ENCODE measurements at places on chromosomes 7 and 10.

- no peak for DNase-seq
Observed at GRCh38 chr7:21276471-21277035, 151.3 kb upstream of the SP4 start.

GRCh38 chr10:101629837-101630632 is 41.9 kb downstream of the DPCD start:
- no peak for DNase-seq

DNA sequence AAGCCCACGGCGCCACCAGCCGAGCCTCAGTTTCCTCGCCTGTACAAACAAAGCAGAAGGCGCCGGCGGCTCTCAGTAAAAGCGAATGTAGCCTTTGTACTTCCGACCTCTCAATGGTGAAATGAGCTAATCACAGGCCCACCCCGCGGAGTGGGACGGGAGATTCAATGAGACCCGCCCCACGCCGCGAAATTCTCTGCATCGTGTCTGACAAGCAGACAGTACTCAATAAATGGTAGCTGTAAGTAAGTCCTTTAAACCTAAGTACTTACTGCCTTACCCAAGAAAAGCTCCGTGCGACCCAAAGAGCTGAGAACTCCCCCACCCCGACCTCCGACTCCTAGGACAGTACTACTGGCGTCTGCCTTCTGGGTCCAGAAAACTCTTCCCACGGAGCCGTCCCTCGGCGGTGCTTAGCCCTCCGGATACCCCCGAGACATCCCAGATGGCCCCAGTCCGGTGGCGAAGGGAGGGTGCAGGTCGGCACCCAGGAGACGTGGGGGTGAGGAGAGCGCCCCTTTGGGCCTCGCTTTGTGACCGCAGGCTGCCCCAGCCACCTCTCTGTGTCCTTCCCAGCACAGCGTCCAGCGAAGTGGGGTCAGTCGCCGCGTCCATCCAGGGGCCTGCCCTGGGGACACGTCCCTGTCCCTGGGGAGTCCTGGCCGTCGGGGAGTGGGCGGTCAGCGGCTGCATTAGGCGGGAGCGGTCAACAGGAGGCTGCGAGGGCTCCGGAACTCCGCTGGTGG is 972 bp upstream of the CXCL12 start:
- DNase-seq: no peak

- DNase-seq: no peak
Observed at GRCh38 chr10:75208181-75208580, 2.4 kb upstream of the VDAC2 start.

- no peak for DNase-seq
Observed at GRCh38 chr10:43262397-43262901, 4.4 kb downstream of the RASGEF1A start.

DNA sequence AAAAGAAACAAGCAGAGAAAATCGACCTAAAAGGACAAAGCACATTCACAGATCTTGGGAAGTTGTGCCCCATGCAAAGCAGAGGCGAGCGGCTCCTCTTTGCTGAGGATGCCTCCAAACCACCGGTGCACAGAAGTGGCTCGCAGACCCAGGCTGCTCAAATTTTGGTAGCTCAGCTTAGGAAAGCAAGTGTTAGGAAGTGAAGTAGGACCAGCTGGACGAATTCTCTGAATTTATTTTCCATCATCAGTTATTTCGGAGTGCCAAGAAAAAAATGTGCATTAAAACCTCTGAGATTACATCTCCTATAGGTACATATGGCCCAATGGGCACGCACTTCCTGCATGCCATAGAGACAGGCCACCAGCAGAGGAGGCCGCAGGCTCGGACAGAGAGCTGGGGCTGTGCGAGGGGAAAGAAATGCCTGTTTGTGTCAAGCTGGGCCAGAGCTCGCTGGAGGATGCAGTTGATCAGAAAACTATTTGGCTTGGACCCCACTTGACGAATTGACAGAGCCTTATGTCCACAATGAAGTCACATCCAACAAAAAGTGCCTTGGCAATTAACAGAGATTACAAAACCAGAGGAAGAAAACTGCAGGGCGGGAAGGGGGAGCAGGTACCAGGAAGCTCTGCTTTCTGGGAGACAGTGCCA is 122.3 kb upstream of the LYZL2 start:
- no peak for DNase-seq

- DNase-seq: no peak
Observed at GRCh38 chr7:76260171-76260703, 42.2 kb upstream of the HSPB1 start.

DNA sequence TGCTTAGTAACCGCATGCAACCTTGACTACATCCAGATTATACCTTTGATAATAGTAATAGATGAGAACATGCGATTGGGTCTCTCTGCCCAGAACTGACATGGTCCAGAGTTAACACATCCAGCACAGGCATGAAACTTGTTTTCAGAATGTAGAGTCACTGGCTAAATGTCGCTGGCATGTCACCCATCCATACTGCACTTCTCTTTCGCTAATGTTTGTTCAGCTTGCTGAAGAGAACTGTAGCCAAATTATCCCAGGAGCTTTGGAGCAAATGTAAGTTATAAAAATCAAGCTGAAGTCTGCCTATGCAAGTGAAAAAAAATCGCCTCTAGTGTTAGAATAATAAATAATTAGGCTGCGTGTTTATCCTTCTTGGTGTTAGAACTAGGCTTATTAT is 98.2 kb downstream of the PRTFDC1 start:
- DNase-seq: no peak

- no peak for DNase-seq
Observed at GRCh38 chr7:45073786-45074527, 14.8 kb downstream of the NACAD start.

DNA sequence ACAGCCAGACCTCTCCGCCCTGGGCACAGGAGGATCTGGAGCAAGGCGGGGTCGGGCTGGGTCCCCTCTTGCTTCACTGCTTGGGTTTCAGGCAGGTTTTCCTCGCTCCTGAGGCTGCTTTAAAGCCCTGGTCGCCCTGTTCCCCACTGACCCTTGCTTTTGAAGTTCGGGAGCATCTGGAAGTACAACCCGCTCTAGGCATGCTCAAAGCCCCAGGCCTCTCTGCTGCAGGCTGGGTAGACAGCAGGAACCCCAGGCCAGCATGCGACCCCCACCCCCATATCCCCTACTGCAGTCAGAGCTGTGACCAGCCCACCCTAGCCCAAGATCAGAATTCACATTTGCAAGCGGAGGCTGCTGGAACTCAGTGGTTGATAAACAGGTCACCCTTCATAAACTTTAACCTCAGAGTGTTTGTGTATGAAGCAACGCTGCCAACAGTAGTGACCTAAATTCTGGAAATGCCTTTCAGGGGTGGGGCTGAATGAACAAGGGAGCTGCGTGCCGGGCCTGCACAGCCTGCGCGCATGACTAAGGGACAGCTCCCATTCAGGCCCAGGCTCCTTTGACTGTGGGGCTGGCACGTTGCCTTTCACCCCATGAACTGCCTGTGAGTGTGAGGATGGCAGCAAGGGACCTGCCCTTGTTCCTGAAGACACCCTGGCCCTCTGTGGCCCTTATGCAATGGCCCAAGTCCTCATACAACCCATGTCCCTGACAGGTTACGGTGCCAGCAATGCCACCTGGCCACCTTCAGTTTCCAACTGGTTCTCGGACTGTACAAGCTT is 52.5 kb downstream of the PROSER2 start:
- peak; percentile 9 for DNase-seq

- no peak for DNase-seq
Observed at GRCh38 chr7:155652156-155653114, 8.0 kb downstream of the RBM33 start.

GRCh38 chr10:123878666-123879303 is 12.8 kb downstream of the CPXM2 start:
- no peak for DNase-seq

Data from thoracic aorta (tissue), 2 donors.